ENCODE measurements at places on chromosomes 1 and 21.

DNA sequence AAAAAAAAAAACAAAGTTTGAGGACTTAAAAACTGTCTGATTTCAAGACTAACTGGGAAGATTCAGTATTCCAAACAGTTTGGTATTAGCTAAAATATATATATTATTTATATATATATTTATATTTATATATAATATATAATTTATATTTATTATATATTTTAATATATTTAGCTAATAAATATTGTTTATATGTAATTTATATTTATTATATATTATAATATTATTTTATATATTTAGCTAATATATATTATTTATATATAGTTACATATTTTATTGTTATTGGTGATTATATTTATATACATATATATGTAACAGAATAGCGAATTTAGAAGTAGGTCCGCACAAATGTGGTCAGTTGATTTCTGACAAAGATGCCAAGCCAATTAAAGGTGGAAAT, 480.2 kb upstream of the C1orf87 start:
- ATAC-seq = no peak

- ATAC-seq = no peak
These were observed 4.0 kb downstream of the AMPD2 start for GRCh38 chr1:109623601-109624161.

DNA sequence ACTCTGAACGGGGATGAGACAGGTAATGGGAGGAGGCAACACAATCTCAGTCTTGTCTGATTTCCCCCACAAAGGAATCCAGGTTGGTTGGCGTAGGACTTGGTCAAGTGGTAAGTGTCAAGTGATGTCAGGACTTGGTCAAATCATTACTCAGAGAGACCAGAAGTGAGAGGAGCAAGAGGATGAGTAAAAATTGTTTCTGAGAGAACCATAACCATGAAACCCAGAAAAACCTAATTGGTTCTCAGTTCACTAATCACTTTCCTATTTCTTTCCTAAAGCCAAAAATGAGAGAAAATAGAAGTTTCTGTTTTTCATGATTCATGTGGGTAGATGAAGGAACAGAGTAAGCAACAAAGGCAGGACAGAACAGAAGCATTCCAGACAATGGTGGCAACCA, 5.0 kb downstream of the PHC2 start:
- ATAC-seq = no peak

GRCh38 chr21:36260030-36260787, 59.8 kb upstream of the MORC3 start:
- peak; percentile 95 for ATAC-seq

DNA sequence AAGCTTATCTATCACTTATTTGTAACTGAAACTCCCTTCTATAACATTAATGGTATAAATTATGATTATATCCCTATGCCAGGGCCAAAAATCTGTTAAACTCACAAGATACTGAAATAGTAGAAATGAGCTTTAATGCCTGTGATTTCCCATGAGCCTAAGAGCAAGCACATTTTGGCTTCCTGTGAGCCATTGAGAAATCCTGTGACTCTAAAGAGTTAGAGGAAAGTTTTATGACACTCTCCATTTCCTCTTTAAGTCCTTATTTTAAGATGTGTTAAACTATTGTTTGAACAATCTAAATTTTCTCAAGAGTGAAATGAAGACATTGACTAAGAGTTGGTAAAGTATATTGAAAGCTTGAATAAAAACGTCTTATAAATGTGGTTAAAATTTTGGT, 45.6 kb downstream of the SUCO start:
- no peak for ATAC-seq

DNA sequence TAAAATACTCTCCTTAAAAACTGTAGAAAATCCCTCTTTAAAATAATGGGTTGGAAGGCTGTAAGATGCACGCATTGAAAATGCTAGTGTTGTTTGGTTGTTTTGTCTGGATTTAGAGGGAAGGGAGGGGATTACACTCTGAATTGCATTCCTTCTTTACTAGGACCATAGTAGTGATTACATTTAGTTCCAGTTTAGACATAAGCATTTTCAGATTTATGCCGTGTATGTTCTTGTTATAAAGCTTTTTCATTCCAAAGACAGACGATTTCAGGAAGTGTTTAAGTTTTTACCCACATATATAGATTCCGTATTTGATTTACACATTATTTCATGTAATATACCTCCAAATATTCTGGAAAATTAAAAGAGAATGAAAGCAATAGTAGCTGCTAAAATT, 538.4 kb downstream of the PTPRC start:
- no peak for ATAC-seq

- ATAC-seq = no peak
These were observed 10.3 kb upstream of the TEDDM1 start for GRCh38 chr1:182410620-182411273.

GRCh38 chr21:38269576-38269936, 12.8 kb downstream of the KCNJ15 start:
- ATAC-seq = no peak

Data from SK-N-SH treated with all-trans-retinoic acid at 6 μM for 48 hours (cell line).